NT2/D1 (cell line): ENCODE measurements at places on chromosomes 2 and 18.

GRCh38 chr2:238706163-238706562 lies 141.7 kb upstream of the TWIST2 start:
- no peak for DNase-seq

DNA sequence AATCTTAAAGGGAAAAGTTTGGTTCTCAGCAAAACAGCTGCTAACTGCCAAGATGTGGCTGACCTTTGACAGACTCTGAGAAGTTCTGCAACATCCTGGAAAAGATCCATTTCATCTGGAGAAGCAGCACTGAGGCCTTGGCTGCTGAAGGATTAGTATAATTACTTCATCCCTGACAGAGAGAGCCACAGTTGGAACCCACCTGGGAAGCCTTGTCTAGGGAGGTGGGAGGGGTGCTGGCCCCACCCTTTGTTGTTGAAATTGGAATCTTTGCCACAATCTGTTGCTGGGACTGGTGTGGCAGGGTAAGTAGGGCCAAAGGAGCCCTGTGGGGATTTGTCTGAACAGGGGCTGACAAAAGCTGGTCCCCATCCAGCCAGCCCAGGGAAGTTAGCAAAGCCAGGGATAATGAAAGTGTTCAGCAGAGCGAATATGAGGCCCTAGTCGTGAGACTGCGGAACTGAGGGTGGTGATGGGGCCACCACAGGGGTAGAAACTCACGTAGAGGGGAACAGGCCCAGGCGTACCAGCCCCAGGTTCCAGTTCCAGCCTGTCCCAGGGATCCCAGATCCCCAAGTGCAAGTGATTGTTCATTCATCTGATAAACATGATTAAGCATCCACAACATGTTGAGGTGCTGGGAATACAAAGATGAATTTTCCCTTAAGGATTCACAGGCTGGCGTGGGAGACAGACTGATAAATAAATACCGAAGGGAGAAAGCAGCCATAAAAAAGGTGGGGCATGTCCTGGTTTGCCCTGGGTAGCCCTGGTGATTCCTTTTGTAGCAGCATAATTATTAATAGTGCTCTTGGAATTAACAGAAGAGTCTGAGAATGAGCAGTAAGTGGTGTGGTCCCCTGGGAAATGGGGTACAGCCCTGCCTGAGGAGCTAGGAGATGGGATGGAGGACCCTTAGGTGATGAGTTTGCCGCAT lies 60.0 kb downstream of the MYO1B start:
- no peak for DNase-seq

DNA sequence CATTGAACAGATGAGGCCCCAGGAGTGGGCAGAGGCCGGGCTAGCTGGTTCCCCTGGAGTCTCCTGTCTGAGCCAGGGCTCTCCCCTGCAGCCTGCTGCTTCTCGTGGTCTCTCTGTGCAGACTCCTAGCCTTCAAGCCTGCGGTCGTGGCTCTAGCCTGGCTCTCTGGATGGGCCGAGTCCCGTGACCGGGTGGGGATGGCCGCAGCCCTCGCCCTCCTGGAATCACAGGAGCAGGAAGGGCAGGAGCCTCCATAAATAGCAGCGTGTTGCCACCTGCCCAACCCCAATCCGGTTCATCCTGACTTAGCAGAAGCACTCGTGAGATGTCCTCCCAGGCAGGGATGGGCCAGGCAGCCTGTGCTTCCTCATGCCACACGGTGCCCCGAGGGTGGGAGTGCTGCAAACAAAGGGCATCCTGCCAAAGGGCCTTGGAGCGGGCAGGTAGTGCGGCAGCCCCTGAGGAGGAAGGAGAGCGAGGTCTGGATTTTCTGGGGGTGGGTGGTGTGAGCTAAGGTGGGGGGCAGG lies 43.9 kb downstream of the FOSL2 start:
- DNase-seq: no peak

- no peak for DNase-seq
Measured at GRCh38 chr2:52429740-52430139, 1337.9 kb upstream of the CHAC2 start.

DNA sequence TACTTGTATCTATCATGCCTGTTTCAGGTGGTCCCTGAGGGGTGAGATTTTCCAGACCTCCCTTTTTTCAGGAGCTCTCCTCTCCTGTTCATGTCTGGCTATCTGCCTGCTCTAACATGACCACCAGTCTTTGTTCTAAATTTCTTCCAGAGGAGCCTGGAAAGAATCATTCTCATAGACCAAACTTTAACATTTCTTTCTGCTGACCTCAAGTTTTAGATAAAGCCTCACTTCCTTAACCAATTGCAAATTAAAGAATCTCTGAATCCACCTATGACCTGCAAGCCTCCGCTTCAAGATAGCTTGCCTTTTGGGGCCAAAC lies 97.6 kb downstream of the TEX51 start:
- no peak for DNase-seq

- no peak for DNase-seq
Measured at GRCh38 chr2:182887753-182888415, 21.4 kb upstream of the FRZB start.

GRCh38 chr2:24515335-24515734 lies 24.3 kb downstream of the NCOA1 start:
- DNase-seq: no peak

DNA sequence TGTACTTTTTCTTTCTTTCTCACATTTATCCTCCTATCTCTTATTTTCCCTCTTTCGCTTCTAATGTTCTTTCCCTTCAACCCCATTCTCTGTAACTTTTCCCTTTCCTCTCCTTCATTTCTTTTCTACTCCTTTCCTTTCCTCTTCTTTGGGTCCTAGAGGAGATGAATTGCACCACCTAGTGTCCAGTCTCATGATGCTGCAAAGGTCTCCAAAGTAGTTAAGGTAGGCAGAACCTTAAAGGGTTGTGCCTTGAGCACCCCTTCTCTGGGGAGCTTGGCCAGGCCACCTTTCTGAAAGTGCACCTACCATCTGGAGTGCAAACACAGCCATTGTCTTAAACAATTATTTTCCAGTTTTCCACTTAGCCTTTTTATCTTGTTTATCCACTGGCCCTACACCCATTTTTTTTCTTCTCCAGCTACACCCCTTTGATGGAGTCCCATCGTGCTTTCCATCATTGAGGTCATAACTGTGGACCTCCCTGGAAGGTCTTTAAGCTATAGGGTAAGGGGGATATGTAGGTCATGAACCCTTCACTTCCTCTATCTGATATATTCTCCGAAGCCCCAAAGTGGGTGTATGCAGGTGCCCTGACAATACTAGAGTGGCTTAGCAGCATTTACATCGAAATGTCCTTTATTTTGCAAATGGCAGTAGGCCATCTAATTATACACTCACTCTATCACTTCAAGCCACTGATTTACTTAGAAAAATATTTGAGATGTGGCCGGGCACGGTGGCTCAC lies 155.9 kb downstream of the ESCO1 start:
- peak; percentile 33 for DNase-seq

DNA sequence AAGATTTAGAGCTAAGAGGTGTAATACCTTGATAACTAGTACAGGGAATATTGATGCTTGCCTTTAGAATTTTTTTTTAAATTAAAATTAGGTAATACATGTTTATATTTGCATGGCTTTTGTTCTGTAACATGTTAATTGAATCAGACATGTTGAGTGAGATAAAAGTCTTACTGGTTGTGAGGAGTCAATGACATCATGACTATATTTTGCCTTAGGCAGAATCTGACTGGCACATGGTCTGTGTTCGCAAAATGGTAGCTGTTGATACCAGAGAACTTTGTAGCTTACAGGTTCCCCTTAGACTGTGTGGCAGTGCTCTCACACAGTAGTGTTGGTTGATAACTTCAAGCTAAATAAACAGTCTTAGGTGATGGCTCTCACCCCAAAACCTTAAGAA lies 199.7 kb downstream of the PTPRM start:
- DNase-seq: no peak

- no peak for DNase-seq
Measured at GRCh38 chr18:924987-925386, 20.3 kb downstream of the ADCYAP1 start.

DNA sequence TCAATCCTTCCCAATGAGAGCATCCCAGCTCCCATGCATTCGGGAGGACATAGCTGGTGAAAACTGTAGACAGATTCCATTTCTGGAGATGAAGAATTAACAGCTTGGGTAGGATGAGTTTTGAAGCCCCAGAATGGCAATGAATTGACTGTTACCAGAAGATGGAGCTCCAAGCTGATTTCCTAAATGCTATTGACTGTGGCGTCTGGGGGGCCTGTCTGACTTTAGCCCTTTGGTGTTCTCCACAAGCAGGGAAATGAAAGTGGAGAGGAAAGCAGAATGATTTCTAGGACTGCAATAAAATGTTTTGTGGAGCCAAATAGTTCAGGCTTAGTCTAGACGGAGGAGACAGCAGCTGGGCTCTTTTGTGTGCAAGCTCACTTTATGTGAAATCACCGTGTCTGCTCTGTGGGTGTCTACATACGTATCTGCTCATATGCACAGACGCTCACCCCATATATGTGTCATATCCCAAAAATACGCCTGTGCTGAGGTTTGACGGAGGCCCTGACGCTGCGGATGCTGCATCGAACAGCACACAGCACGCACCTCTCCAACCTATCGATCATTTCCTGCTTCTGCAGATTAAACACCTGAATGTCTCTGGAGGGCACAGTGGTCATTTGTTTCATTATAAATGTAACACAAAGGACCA lies 166.4 kb upstream of the PXDN start:
- peak; percentile 23 for DNase-seq

GRCh38 chr18:46291149-46291548 lies 187.0 kb downstream of the HAUS1 start:
- no peak for DNase-seq

- DNase-seq: peak; percentile 27
Measured at GRCh38 chr18:35580701-35581539, 620 bp upstream of the GALNT1 start.

DNA sequence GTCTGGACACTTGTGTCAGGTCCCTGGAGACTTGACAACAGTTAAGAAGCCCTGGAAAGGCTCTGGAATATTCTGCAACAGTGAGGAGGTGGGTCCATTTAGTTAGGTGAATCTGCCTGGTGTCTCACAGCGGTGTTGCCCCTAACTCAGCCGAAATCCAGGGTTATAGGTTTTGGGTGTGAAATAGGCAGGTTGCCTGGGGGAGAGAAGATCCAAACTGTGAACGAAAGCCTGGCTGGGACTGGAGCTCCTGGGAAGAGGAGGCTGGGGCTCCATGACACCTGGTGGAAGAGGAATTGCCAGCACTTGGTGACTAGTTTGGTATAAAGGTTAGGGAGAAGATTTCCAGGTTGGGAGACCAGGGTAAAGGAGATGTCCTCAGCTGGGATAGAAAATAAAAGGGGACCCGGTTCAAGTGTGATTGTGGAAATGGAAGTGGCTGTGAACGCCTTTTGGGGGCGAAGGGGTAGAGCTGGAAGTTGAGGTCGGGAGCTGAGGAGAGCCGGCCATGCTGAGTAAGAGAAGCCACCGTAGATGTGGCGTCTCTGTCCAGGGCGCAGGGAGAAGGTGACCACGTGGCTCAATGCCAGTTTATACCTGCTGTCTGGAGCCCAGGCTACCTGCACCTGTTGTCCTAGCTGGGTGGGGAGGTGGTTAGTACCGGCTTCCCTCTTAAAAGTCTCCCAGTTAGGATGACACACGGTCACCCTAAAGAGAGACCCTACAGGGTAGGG lies 3.0 kb upstream of the GAREM2 start:
- no peak for DNase-seq

DNA sequence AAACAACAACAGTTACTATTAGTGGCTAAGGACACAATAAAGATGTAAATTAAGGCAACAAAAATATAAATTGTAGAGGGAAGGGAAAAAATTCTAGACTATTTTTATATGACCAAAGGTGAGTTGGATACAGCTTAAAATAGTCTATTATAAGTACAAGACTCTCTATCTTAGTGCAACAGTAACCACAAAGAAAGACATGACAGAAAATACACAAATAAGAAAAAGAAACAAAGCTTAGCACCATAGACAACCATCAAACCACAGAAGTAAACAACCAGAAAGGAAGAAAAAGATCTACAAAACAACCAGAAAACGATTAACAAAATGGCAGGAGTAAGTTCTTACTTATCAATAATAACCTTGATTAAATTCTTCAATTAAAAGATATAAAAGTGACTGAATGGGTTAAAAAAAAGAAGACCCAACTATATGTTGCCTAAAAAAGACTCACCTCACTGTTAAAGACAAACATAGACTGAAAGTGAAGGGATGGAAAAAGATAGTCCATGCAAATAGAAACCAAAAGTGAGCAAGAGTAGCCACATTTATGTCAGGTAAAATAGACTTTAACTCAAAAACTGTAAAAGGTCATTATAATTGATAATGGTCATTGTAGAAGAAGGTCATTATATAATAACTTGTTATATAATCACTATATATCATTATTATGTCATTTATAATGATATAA lies 62.5 kb downstream of the USP40 start:
- DNase-seq: no peak

DNA sequence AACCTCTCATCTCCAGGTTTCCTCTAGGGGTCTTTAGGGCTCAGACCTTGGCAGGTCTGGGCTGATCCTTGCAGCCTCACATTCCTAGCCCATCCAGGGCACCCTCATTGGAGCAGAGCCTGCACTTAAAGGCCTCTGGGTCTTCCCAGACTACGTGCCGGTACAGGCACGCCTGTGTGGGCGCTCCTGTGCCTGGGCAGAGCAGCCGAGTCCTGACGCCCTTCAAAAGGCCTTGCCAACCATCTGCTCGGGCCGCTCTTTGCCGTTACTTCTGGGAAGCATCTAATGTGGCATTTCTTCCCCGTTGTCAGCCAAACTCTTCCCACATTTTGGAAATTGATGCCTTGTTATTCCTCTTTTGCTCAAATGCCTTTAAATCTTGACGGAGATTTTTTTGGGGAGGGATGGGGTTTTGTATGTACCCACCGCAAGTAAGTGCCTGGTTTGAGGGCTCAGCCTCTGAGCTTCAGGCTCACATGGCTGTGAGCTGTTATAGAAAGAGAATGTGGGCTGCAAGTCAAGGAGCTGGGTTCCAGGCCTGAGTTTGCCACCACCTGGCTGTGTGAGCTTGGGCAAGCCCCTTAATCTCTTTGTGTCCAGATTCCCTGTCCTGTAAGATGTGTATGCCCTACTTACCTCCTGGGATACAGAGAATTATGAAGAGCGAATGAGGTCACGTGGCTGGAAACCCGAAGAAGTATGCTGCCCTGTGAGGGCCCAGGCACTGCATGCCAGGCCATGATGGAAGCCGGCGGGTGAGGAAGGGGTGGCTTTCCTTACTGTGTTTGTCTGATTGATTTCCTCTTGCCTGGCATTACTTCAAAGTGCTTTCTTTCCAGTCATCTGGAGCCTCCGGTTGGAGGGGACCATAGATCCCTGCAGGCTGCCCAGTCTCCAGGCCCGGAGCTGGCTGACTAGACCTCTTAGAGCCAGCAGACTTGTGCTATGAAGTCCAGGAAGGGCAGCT lies 20.6 kb downstream of the EHD3 start:
- no peak for DNase-seq

DNA sequence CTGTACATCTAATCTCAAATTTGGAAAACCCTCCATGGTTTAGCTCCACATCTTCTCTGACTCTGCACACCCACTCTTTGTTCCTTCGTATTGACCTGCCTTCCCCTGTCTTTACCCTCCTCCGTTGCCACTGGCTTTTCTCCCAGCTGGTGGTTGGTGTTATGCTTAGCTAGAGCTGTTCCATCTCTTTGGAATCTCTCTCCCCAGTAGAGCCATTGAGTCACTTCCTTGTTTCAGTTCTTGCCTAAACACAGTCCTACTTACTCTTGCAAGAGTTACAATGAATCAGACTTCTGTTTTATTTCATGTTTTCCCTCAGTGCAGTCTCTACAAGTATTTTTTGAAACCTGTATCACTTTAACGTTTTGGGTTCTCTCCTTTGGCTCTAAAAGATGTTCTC lies 263.9 kb downstream of the LTBP1 start:
- peak; percentile 35 for DNase-seq
